ENCODE measurements at places on chromosomes 2 and 18. TPM values are rescaled to one million over a fixed set of nuclear protein-coding genes. Genes with fewer than 3 reads are reported as not detected.

DNA sequence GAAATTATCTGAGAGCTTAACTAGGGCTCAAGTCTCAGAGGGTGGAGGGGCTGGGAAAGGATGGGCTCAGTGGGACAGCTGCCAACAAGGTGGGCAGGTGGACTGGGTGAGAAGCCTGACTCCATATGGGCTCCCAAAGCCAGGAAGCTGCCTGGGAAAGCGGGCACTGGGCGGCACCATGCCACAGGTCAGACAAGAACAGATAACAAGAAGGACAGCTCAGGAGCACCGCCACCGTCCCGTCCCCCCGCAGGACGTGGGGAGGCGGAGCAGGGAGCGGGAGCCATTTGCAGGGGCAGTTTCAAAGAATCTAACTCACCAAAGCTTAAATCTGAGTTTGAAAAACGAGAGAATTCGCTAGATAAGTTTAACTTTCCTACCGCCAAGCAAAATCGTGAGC, 45.6 kb downstream of the NETO1 start:
- no peak for DNase-seq

DNA sequence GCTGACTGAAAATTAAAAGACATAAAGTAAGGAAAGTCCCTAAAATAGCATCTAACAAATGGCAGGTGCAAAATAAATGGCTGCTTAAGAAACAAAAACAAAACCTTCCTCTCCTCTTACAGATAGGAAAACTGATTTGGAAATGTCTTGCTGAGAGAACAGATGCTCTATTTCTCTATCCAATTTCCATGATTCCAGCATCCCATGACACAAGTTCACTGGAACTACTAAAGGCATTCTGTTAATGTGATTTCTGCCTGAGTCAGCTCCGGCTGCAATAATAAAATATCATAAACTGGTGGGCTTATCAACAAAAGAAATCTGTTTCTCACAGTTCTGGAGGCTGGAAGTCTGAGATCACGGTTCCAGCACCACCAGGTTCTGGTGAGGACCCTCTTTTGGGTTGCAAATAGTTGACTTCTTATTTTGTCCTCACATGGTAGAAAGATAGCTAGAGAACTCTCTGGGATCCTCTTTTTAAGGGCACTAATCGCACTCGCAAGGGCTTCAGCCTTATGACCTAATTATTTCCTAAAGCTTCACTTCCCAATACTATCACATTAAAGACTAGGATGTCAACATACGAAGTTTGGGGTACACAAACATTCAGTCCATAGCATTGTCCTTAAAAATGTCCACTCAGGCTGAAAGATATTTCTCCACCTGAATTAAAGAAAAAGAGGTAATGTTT, 78.2 kb upstream of the GALNT3 start:
- DNase-seq = no peak

DNA sequence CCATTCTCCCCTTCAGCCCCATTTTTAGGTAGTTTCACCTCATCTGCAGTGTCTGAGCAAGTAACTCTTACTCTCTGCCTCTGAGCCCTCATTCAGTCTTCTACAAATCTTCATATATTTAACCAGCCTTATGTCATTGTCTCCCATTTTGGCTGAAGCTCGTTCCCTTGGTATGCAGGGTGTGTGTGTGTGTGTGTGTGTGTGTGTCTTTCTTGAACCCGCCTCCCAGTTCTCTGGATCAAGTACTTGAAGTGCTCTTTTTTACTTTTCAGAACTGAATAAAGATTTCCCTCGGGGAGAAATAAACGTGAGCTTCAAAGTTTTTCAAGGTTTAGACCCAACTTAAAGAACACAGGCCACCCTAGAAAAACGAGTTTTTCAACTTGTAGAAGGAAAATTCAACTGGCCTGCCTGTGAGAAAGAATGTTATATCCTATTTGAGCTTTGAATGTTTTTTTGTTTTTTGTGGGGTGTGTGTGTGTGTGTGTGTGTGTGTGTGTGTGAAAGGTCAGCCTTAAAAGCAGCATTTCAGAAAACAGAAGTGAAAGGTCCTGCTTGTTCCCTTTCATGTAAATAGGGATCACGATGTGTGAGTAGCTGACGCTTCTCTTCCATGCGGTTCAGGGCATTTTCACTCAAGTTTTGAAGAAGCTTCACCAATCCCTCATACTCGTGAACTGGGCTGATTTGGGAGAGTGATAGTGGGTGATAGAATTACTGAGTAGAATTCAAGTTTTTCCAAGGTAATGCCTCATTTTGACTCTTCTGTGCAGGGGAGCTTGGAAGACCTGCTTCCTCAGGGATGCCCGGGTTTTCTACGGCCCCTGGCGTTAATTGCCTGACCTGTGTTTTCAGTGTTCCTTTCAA, 50.6 kb upstream of the EML6 start:
- DNase-seq = no peak

DNA sequence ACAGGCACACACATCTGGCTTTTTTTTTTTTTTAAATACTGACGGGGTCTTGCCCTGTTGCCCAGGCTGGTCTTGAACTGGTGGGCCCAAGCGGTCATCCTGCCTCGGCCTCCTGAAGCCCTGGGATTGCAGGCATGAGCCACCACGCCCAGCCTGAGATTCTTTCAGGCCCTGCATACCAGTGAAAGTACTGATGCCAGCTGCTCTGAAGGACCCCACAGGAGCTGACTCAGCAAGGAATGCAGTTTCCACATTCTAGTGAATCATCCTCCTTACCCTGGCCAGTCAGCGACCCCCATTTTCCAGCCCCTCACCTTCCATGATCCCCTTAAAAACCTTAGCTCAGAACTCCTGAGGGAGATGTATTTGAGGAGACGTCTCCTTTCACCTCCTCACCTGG, 5.8 kb upstream of the DTYMK start:
- DNase-seq = no peak

DNA sequence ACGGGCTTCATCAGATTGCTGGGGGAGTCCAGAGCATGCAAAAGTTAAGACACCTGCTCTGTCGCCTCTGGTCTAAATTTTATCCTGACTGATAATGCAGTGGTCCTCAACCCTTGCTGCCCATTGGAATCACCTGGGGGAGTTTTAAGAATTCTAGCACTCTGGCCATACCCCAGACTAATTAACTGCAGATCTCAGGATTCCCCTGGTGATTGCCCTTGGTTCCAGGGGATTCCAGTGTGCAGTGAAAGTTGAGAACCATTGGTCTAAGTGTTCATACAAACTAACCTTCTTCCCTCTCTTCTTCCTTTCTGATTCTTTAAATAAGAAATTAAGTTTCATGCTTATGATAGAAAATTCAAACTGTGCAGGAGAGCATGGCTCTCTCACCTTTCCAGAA, 105.7 kb upstream of the MGAT5 start:
- no peak for DNase-seq

- DNase-seq = no peak
These were observed 54.4 kb downstream of the CCDC88A start for GRCh38 chr2:55365303-55365702.

- no peak for DNase-seq
These were observed 11.1 kb upstream of the KCMF1 start for GRCh38 chr2:84959566-84960506.

GRCh38 chr2:120650022-120650644, 85.5 kb upstream of the GLI2 start:
- no peak for DNase-seq

DNA sequence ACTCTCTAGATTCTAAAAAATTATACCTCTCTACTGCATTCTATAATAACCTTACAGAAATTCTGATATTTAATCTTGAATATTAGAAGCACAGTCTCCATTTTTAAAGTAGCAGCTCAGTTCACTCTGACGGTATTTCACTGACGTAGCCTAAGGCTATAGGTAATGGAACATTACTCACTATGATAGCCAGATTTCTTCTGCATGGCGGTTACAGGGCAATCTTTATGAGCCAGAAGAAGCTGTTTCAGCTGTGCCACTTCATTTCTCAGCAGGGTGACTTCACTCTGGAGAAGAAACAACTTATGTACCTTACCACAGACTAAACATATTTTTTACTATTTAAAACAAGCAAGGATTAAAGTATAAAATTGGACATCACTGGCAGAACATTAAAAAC, 75.3 kb upstream of the CHN1 start:
- no peak for DNase-seq

- DNase-seq = no peak
These were observed 749.9 kb downstream of the BCL11A start for GRCh38 chr2:59803586-59803985.

DNA sequence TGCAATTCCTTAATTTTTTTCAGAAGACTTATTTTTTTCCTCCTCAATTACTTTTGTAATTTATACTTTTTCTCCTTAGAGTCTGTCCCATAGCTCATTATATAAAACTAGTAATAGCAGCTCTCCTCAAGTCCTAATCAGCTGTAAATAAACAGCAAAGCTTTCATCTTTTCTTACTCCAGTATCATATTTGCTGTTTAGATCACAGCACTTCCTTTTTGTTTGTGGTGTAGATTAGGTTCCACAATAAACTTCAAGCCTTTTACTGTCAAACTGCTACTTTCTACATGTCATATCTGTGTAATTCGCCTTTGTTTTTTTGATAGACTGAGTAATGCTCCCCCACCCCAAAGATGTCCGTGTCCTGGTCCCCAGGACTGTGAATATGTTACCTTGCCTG, 25.5 kb downstream of the GCG start:
- no peak for DNase-seq

DNA sequence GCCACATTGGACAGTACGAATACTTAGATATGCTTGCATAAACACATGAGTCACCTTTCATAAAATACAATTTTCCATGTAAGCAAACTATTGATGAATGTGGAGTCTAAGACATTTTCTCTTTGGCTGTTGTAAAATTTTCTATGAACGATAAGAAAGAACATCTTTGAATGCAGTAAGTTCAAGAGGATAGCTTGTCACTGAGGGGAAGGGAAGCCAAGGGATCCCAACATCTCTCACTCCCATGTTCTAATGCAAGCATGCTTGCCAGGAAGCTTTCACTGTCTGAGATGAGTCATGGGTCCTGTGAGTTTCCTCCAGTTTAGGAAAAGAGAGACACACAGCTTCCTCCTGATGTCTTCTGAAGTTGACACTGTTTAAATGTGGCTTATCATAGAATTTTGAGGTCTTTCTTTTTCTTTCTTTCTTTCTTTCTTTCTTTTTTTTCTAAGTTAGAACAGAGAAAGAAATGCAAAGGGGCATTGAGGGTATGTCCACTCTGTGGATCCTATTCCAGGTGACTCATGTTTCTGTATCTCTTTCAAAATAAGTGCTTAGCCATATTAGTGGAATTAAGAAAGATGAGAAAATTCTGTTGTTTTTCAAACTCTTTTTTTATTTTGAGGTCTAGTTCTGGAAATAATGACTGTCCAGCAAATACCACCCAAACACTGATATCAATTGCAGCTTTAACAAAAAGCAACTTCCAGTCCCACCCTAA, 146.6 kb downstream of the RDH14 start:
- no peak for DNase-seq

- no peak for DNase-seq
These were observed 27.6 kb downstream of the ANKMY1 start for GRCh38 chr2:240530181-240530580.

- no peak for DNase-seq
These were observed 21.6 kb downstream of the GPD2 start for GRCh38 chr2:156457523-156458517.

GRCh38 chr2:54872780-54873179, 149.3 kb downstream of the EML6 start:
- no peak for DNase-seq

DNA sequence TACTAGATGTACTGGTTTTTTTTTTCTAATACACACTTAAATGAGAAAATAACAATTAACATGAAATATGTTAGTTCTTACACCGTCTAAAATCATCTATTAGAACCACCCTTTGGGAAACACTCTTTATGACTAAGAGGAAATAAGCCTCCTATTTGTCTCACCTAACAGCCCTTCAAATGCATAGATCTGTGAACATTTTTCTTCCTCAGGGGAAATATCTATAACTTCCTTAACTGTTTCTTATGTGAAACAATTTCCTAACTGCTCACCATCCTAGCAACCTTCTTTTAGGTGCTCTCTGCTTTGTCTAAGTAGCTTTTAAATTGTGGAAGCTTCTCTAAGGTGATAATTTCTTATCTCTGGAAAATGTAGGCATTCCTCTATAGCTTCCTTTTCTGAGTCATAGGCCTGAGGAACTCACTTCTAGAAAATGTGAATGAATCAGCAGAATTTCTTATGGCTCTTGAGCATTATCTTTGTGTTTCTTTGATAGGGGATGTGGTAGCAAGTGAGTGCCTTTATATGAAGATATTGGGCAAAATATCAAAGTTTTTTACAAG, 56.1 kb downstream of the CNTNAP5 start:
- DNase-seq = no peak

DNA sequence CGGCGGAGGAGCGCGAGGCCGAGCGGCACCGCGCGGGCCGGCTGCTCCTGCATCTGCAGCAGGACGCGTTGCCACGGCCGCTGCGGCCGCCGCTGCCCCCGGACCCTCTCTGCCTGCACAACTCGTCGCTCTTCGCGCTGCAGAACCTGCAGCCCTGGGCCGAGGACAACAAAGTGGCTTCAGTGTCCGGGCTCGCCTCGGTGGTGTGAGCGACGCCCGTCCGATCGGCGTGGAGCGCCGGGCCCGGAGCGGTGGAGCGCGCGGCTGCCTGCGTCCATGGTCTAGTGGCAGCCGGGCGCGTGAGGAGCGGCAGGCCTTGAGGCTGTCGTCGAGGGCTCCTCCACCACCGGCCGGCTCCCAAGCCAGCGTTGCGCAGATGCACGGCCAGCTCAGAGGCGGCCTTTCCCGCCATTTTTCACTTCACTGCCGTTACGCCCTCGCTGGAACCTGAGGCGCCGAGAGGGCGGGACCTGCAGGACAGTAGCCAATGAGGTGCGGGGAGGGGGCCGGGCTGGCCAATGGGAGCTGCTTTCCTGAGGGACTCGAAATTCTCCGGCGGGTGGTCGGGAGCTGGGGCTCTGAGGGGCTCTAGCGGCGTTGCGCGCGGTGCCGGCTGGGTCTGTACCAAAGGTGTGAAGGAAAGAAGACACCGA, 1.9 kb downstream of the TLX2 start:
- DNase-seq = no peak

DNA sequence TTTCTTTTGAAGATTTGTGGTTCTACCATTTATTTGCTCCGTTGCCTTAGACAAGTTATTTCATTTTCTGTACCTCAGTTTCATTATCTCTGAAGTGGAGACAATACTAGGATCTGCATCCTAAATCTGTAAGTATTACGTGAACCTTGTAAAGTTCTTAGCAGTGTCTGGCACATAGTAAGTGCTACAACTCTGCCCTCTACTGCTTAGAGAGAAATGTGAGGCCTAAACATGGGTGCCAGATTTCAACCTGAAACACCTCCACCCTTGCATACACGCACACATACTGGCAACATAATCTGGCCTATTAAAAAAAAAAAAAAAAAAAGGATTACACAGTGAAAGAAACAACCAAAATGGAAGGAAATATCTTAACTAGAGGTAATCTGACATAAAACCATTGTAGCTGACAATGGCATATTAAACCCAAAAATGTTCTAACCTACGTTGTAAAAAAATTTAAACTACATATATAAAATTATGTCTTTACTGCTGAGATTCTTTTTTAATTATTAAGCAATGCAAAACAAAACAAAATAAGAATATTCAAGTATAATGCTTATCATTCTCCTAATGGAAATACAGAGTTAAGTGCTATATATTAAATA, 132.6 kb downstream of the MAP2 start:
- DNase-seq = no peak

The ACMSD gene
- not detected for total RNA-seq

The FAM124B gene
- 1.9 TPM for total RNA-seq

The NCL gene
- 566 TPM for total RNA-seq

The ANKRD23 gene
- 10.2 TPM for total RNA-seq

The LCT gene
- not detected for total RNA-seq

The PROM2 gene
- total RNA-seq = 176 TPM

The ZFP36L2 gene
- total RNA-seq = 149 TPM

The EPHA4 gene
- 32.6 TPM for total RNA-seq

The RPS27A gene
- 944 TPM for total RNA-seq

The CRYGC gene
- total RNA-seq = not detected

The TUBA4A gene
- total RNA-seq = 85.1 TPM

The ADAM23 gene
- total RNA-seq = 0.78 TPM

All from ureter (tissue), 1 donor.